ENCODE measurements at places on chromosomes 12 and 14.

DNA sequence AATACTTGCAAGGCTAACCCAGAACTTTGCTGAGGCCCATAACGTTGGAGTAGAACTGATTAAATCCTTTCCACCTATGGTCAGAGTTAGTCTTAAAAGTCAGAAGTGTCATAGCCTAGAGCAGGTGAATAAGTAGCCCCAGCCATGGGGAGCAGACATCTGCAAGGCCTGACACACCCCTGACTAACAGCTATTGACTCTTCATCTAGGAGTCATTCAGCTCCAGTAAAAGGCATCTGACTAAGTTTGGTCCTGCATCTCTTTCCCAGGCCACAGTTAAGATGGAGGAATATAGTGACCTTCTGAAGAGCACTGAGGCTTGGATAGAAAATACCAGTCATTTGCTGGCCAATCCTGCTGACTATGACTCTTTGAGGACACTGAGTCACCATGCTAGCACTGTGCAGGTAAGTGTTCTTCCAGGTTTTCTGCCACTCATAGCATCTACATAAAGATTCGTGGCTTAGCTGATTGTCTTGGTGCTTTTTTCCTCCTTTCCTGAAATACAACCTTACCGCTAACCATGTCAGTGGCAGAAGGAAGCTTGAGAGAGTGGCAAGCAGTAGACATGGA is 212.9 kb downstream of the ESR2 start:
- DNase-seq, result no peak

- no peak for DNase-seq
Observed at GRCh38 chr12:128959901-128960300, 106.6 kb downstream of the GLT1D1 start.

- no peak for DNase-seq
Observed at GRCh38 chr12:38328306-38328895, 11.8 kb downstream of the ALG10B start.

DNA sequence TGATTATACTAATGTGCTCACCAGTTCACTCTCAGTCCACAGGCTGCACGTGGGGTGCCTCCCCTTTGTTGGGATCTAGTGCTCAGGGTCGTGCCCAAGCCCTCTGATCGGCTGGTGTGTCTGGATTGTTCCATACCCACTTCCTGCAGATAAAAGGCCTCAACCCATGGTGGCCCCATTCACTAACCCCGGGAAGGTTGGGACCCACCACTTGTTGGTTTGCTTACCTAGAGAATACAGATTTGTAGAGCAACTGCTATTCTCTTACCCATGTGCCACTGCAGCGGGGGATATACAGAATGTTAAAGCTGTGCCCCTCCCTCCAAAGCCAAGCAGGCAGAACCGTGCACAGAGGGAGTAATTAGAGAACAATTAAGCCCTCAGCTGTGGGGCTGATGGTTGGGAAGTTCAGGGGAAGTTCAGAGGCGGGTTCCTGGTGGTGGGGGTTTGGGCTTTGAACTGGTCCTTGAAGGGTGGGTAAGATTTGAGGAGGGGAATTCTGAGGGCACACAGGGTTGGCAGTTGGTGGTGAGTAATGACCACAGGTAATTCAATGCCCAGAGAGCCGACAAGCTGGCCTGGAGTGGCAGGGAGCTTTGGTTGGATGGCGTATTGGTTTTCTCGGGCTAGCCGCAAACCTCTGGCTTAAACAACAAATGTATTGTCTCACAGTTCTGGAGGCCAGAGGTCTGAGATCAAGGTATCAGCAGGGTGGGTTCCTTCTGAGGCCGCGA is 68.8 kb downstream of the ADCK1 start:
- no peak for DNase-seq

- DNase-seq, result no peak
Observed at GRCh38 chr14:76472199-76472723, 96.3 kb downstream of the ESRRB start.

- no peak for DNase-seq
Observed at GRCh38 chr14:89477391-89477790, 60.4 kb upstream of the FOXN3 start.

- DNase-seq, result no peak
Observed at GRCh38 chr12:2654311-2654710, 140.5 kb upstream of the FKBP4 start.

- no peak for DNase-seq
Observed at GRCh38 chr12:128578045-128578444, 245.7 kb downstream of the SLC15A4 start.

DNA sequence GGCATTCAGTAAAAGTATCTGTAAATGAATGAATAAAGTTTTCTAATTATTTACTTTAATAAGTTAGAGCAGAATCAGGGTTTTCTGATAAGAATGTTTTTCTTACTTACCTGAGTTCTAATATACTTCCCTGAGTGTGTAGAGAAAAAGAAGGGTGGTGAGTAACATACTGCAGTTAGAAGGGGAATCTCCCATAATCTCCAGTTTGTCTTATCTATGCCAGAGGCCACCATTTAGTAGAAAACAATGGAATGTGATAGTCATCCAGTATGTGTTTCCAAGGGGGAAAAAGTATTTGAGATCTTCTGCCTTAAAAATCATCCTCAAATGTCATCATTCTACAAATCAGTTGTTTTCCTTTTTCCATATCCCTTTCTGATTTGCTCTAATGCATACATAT is 56.5 kb upstream of the PAWR start:
- DNase-seq, result no peak

DNA sequence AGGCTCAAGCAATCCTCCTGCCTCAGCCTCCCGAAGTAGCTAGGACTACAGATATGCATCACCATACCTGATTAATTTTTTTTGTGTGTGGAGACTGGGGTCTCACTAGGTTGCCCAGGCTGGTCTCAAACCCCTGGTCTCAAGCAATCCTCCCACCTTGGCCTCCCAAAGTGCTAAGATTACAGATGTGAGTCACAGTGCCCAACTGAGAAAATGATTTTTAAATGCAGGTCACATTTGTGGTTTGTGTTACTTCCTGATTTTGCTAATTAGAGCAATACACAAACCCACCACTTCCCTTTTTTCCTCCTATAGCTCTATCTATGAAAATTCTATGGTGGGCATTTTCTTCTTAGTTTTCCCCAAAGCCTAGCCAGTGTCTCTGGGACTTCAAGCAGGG is 45.5 kb upstream of the TMEM263 start:
- DNase-seq, result no peak

All from stimulated activated CD4-positive, alpha-beta T cell treated with anti-CD3 and anti-CD28 coated beads, Interleukin-1b, Interleukin-23, amount 100 ng/mL, for 4 hours (primary cell).